ENCODE measurements at places on chromosomes 5 and 9. TPM values are rescaled to one million over a fixed set of nuclear protein-coding genes. Genes with fewer than 3 reads are reported as not detected.
A peak's percentile ranks its signal among the peaks of the same experiment; 100 is the strongest.

Gene EMB
- polyA plus RNA-seq: 5.2 TPM

DNA sequence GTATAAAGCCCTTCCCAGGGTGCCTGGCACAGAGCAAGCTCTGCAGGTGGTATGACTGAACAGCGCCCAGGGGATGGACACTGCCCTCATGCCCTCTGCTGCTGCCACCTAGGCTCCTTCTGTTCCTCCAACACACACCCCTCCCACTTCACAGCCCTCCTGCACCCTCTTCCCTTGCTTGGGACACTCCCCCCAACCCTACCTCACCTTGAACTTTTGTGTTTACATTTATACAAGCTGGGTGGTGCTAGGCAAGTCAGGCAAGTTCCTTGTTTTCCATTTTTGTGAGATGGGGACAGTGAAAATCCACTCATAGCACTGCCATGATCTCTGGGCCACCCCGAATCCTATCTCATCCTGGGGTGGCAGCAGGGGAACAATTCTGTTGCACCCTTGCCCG is 18.8 kb upstream of the CORO2A start:
- no peak for DNase-seq

DNA sequence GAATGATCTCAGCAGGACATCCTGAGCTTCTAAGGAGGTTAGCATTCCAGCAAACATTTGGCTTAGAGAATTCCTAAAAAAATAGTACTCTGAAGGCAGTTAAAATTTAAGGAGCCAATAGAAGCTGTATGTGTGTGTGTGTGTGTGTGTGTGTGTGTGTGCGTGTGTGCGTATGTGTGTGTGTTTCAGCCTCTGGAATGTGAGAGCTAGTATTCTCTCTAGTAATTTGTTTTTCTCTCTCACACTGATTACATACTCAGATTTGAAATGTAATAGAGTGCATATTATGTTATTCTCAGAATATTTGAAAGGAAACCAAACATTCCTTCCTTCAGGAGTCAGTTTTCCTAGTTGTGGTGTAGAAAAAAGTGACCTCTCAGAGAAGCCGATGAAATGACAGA is 279.6 kb downstream of the TMEM38B start:
- DNase-seq: no peak

DNA sequence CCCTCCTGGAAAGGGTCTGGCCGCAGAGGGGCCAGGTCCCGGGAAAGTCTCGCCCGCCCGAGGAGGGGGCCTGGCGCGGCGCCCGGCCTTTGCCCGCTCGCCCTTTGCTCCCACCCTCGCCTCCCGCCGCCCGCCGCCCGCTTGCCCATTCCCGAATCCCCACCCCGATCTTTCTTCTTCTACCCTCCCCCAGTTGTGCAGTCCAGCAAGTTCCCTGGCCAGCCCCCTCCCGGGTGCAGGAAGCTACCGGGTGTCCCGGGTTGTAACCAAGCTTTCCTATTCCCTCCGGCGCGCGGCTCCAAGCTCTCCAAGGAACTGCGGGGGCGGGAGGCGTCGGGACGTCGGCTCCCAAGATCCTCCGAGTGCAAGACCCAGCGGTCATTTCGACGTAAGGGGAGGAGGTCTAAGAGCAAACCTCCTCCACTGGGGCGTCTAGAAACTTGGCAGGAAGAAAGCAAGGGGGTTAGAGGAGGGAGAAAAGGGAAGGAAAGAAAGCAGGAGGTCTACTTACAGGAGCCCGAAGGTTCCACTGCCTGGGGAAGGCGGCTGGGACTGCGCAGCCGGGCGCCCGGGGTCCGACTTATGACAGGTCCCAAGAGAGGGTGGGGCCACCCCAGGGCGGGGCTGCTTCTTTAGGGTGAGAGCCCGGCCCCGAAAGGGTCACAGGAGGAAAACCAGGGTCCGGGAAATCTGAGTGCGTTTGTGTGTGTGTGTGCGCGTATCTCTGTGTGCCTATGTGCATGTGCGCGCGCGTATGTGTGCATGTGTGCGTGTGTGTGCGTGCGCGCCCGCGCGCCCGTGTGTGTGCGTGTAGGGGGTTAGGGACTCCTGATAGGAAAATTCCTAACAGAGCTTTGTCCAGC is at the start of gene PTGR1:
PTGR1 (minus strand) TSS at position 556 of the 863 bp plus-strand sequence. CDS start 2,225 bp downstream, outside the sequence.
- DNase-seq: peak; percentile 89

GRCh38 chr5:2030131-2030530 is 147.4 kb upstream of the IRX4 start:
- no peak for DNase-seq

GRCh38 chr9:38687389-38687842 is 32.5 kb downstream of the FAM240B start:
- DNase-seq: no peak

DNA sequence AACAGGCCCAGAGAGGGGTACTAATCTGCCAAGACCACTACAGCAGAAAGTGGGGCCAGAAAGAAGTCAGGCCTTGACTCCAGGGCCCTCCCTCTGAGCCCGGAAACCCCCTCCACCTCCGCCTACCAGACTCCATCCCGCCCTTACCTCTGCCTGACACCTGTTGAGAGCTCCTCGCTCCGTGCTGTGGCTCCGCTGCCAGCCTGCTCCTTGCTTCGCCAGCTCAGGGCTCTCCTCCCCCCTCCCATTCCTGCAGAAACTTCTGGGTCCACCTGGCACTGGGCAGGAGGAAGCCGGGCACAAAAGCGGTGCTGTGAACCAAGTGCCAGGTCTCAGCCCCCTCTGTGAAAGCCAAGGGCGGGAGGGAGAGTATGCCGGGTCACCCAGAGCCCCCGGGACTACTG is 6.4 kb upstream of the ST6GALNAC6 start:
- no peak for DNase-seq

DNA sequence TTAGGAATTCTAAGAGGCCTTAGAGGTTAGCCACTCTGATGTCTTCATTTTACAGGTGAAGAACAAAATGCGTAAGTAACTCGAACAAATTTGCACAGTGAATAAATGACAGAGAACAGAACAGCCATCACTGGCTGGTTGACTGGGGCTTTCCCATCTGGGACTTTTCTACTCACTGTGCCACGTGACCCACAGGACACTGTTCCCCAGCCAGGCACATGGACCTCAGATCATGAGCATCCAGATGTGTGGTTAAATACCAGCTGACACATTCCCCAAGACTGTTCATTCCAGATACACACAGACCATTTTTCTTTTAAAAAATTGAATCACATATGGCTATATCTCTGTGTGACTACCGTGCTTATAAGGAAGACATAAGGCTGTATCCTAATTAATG is 25.8 kb upstream of the MED10 start:
- no peak for DNase-seq

Measured in left kidney (tissue), 8 donors.